ENCODE measurements at places on chromosomes 7 and 10.
A peak's percentile ranks its signal among the peaks of the same experiment; 100 is the strongest.

DNA sequence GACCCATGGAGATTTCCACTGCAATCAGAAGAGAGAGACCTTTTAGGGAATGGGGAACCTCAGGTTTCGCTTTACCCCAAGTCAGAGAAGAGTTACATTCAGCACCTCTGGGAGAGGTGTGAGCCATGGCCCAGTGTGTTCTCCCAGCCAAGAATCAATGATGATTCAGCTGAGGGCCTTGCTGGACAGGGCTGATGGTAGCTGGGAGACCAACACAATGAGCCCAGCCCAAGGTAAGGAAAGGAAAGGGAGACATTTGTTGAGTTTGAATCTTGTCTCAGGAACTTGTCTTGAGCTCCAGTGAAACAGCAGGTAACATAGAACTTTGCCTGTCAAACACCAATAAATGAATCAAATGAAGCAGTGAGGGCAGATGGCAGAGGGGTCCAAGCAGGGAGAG, 14.0 kb upstream of the PPIA start:
- DNase-seq, result no peak

GRCh38 chr10:56623064-56623463, 262.0 kb upstream of the ZWINT start:
- DNase-seq, result no peak

DNA sequence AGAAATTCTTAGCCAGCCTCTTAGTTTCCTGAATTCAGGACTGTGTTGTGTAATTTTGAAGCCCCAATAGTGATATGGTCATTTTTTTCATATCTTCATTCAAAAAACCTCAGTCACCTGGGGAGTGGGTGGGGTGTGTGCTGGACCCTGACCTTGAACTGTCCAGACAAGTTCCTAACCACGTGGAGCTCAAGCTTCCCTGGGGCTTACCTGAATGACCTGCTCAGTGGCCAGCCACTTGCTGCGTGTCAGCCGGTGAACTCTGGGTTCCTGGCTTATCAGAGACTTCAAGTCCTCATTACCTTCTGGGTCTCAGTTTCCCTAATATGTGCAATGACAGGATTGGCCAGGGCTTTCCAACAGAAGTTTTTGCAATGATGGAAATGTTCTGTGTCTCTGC, 27.1 kb downstream of the MGMT start:
- no peak for DNase-seq

DNA sequence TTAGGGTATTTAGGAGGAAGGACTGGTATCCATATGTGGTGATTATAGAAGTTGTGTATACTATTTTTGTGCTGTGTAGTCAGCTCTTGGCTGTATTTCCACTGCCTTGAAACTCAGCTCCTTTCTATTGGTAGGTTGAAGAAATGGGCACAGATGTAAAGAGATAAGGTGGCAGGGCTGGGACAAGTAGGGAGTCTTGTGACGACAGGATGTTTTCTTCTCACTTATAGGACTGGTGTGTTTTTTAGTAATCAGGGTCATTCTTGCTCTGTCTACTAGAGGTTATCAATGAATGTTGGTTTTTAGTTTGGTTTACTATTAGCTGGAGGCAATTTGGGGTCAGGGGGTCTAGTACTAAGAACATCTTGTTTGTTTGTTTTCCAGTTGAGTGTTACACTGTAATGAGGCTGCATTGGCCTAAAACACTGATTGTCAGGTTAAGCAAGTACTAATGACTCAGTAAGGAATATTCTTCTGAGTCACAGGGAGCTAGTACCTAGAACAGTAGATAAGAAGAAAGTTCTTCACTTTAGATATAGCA, 11.8 kb downstream of the UBN2 start:
- DNase-seq, result peak; percentile 40

DNA sequence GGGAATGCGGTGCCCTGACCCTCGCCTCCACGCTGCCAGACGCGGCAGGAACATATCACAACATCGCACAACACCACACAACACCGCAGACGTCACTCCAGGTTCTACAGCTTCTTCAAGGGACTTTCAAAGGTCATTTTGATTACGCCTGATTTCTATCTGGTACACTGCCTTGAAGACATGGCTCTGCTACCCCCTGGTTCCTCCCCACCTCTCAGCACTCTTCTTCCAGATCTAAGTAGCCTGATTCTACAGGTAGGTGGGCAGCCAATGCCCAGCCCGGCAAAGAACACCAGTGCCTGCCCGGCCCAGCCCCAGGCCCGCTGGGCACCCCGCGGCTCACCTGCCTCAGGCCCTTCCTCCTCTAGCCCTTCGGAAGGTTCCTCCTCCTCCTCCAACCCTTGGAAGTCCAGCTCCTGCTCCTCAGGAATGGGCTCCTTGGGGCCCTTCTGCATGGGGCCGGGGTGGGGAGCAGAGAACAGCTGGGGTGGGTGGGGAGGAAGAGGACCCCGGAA, 8.4 kb downstream of the GIGYF1 start:
- no peak for DNase-seq

- DNase-seq, result no peak
These were observed 152.5 kb upstream of the GHITM start for GRCh38 chr10:83986800-83987199.

DNA sequence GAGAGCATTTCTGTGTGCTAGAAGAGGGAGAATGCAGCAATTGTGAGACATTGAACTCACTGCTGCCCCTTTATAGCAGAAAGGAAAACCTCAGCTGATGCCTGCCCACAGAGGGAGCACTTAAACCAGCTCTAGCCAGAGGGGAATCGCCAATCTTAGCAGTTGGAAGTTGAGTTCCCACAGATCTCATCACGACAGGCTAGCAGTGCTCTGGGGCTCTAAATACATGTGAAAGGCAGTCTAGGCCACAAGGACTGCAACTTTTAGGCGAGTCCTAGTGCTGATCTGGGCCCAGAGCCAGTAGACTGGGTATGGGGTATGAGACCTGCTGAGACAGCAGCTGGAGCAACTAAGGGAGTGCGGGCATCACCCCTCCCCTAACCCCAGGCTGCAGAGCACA, 25.2 kb upstream of the PRR15 start:
- DNase-seq, result no peak

GRCh38 chr10:95516774-95517373, 44.3 kb downstream of the SORBS1 start:
- DNase-seq, result no peak

DNA sequence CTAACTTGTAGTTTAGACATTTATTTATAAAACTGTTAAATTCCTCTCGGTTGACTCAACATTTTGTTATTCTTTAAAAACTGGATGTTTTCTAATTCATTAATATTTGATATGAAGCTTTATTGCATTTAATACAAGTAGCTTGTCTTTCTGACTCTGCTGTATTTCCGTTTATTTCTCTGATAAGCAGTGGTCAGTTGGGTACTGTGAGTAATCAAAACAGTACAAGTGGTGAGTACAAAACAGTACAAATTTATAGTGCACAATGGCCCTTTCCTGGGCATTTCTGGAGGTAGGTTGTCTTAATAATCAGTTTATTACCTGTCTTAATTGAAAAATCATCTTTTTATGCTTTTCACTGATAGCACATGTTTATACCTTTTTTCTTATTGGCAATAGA, 182.7 kb downstream of the CCSER2 start:
- no peak for DNase-seq

DNA sequence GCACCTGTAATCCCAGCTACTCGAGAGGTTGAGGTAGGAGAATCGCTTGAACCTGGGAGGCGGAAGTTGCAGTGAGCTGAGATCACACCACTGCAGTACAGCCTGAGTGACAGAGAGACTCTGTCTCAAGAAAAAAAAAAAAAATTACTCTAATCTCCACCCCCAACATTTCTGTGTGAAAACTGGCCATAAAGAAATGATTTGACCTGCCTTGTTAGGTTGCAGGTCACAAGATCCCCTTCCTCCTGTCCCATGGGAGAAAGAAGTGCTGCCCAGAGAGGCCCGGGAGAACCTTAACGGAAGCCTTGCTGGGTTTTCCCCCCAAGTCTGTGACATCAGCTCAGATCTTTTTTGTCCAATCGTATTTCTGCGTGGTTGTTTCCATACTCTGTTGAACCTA, 8.7 kb upstream of the CALHM1 start:
- DNase-seq, result no peak

GRCh38 chr10:36423821-36424248, 701.6 kb upstream of the ANKRD30A start:
- peak; percentile 58 for DNase-seq

DNA sequence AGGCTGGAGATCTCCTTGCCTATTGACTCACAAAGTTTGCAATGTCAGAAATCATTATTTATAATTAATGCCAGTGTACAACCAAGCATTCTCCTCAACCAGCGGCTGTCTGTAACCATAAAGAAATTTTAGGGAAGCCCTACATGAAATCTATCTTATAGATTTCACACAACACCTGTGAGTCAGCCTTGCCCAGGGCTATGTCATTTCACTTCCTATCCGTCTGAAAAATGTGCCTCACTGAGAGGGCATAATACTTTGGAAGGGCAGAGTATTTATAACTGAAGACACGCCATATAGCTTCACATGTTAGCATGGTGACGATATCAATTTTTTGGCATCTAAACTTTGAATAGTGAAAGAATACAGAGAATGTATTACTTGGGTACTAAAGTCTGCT, 296.6 kb upstream of the ETV1 start:
- no peak for DNase-seq

DNA sequence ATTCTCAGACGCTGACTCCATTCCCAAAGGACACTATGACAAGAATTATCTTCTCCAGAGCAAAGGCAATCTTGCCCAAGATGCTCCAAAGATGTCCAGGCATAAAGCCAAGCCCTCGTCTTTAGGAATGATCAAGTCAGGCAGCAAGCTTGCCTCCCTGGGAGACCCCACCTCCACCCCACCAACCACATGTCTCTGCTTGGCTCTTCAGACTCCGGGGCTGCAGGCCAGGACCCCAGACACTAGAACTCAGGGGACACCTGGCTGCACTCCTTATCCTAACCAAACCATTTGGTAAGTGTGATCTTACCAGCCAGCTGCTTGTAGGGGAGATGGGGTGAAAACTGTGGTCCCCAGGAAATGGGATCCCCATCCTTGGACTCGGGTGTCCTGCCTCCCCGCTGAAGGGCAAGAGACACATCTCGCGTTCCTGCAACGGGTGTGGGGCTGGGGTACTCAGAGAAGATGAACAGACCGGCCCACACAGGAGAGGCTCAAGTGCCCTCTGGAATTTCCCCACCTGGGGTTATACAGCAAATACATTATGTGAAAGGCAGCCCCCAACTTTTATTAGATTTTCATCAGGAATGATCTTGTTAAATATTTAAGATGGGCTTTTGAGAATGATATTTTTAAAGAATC, 55.7 kb downstream of the INSIG1 start:
- no peak for DNase-seq

GRCh38 chr10:47239211-47239610, 60.8 kb upstream of the GDF10 start:
- DNase-seq, result no peak

DNA sequence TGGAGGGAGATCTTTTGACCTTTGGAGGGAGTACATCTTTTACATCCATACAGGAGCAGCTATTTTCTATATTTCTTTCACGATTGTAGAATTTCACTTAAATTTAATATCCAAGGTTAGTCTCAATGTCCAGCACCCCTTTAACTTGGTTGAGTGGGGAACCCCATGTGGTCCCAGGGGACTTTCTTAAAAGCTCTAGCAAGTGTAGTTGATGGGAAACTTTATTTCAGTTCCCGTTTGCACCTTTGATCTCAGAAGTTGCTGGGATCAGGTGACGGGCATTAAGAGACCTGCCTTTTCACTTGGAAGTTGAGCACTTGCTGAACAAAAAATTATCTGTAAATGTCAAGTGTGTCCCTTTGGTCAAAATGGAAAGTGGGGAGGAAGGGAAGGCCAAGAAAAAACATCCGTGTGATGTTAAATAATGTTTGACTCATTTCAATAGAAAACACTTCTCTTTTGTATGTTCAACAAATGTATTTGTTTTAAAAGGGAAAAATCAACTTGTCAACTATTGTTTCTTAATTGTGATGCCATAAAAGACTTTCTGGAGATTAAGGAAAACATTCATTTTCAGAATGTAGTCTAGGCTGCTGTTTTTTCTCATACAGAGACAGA, 370.1 kb upstream of the GALNT17 start:
- no peak for DNase-seq
